ENCODE measurements at places on chromosomes 4 and X.
A peak's percentile ranks its signal among the peaks of the same experiment; 100 is the strongest.

DNA sequence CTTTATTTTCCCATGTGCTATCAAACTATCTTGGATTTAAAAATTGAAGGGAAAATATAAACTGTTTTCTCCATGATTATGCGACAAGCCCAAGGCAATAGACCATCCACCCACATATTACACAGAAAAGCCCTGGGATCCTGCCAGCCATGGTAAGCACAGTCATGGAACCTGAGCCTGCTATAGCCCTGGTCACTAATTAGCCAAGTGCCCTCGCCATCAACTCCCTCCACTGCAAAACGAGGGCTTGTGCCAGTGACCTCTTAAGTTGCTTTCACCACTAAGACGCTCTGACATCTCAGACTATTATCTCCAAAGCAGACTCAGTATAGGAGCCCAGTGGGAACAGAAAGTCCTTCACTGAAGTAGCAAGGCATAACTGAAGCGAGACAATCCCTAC is 69.2 kb downstream of the NLGN4X start:
- no peak for DNase-seq

DNA sequence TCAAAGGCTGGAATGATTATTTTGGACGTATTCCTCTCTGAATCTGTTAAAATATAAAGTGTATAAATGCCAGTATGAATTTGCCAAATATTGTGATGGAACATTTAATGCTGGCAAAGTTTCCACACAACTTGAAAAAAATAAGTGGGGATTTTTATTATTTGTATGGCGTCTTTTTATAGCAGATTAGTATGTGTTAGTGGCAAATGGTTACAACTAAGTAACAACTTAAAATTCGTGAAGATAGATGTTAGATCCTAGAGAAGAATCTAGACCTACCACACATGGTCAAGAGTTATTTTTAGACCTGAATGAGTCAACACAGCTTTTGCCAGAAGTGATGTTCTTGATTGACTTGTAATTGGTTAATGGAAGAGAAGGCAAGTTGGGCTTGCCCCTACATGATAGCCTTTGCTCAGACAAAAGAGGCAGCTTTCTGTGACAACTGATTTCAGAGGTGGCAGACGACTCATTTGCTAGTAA is 4.8 kb downstream of the CPE start:
- no peak for DNase-seq

DNA sequence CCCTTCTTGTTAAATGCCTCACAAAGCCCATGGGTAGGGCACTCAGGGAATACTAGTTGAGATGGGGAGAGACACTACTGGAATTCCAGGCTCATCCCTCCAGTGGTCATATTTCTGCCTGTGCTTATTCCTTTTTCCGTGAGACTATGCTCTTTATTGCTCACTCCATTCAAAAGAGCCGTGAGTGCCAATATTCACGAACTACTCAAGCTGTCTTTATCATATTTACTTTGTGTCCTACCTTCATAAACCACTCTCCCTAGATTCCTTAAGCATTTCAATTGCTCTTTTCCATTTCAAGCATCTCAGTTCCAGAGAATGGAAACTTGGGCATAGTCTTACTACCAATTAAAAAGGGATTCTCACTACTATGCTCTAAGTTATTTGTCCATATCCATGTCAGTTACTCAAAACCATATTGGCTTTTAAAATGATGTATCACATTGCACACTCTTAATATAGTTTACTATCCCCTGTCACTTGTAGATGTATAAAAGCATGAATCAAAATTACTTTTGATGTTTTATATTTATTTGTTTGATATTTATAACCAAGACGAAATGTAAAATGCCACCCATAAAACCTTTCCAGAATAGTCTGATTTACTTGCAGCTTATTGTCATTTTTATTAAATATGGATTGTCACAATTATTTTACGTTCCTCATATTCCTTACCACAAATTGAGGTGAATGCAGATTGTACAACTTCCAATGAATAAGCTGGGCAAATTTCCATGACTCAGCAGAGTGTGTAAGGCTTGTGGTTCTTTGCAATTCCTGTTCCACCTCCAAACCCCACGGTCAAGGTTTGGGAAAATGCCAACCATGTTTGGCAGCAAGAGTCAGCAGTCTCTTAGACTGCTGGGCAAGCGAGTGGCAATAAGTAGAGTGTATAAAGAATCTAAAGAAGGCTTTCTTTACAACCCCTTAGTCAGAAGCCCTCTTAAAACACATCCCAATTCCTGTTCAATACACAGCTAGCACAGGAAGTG is 24.4 kb downstream of the ENOX2 start:
- DNase-seq = peak; percentile 43

- DNase-seq = no peak
Observed at GRCh38 chrX:109656774-109657173, 31.8 kb upstream of the KCNE5 start.

DNA sequence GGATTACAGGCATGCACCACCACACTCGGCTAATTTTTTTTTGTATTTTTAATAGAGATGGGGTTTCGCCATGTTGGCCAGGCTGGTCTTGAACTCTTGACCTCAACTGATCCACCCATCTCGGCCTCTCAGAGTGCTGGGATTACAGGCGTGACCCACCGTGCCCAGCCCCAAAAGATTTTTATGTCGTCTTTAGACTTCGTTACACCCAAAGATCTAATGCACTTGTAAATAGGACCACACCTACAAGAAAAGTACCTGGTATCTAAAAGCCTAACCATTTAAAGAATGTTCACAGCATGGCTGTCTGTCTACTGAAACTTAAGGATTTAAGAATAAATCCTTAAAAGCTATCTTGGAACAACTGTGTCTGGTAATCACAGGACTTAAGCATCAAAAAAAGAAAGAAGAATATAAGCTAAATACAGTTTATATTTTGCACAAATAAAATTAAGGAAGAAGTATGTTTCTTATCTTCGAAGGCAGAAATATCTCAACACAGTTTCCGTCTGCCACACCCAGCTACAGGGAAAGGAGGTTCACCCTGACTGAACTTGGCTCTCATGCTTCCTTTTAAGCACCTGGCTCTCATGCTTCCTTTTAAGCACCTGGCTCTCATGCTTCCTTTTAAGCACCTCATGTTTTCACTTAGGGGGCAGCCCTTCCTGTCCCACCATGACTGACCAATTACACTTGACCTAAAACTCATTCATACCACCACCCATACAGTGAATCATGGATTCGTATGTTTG is 92.0 kb upstream of the STS start:
- no peak for DNase-seq

DNA sequence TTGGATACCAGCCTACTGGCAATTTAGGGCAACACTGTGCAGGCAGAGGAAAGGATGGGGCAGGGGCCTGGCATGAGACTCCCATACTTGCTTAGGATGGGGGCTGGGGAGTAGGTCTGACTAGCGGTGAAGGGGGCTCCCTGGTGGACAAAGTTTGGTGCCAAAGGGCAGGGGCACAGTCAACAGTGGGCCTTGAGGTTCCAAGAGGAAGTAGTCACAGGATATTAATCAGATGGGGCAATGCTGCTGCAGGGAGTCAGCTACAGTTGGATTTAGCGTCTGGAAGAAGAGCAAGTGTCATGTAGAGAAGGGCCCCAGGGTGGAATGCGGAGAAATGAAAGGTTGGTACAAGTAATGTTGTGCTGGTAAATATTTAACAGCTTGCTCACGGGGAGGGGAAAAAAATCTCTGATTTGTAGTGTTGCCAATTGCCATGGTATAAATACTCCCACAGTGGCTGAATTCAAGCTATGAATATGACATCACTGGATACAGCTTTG is 139.4 kb downstream of the PJA1 start:
- DNase-seq = no peak

All from GM03348 (cell line).